ENCODE measurements at places on chromosomes 3 and 15.
A peak's percentile ranks its signal among the peaks of the same experiment; 100 is the strongest.

- no peak for DNase-seq
Observed at GRCh38 chr15:78993931-78994530, 49.2 kb upstream of the CTSH start.

GRCh38 chr3:11559816-11560633 lies 83.7 kb downstream of the VGLL4 start:
- DNase-seq = no peak

DNA sequence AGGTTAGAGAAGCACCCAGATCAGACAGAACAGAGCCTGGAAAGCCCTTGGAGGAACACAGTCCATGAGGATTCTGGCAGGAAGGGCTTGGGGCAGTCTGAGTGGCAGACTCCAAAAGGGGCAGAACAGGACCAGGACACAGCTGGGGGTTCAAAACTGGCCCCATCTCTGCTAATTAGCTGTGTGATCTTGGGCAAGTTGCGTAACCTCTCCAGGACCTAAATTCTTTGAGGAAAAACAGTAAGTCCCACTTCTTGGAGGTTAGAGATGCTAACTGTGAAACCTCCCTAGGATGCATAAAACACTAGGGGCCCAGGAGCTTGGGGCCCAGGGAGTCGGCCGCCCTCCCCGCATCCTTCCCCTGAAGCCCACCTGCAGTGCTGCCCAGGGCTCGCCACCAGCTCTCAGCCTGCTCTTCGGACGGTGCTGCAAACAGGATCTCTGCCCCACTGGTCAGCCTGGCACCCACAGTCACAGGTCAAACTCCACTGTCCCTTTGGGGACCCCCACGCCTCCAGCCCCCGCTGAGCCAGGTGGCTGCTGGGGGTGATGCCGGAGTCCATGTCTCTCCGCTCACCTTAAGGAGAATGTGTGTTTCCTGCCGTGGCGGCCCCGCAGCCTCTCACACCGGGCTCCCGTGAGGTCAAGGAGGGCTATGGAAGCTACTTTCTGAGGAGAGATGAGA lies 12.0 kb downstream of the PLA2G4B start:
- peak; percentile 23 for DNase-seq

GRCh38 chr3:47163169-47164006 lies 525 bp downstream of the SETD2 start:
- peak; percentile 58 for DNase-seq

Data from NB4 (cell line).